Activated CD4-positive, alpha-beta T cell treated with anti-CD3 and anti-CD28 coated beads, Interleukin-2, amount 50 U/mL, for 24 hours (primary cell): ENCODE measurements at places on chromosomes 16 and 17.

DNA sequence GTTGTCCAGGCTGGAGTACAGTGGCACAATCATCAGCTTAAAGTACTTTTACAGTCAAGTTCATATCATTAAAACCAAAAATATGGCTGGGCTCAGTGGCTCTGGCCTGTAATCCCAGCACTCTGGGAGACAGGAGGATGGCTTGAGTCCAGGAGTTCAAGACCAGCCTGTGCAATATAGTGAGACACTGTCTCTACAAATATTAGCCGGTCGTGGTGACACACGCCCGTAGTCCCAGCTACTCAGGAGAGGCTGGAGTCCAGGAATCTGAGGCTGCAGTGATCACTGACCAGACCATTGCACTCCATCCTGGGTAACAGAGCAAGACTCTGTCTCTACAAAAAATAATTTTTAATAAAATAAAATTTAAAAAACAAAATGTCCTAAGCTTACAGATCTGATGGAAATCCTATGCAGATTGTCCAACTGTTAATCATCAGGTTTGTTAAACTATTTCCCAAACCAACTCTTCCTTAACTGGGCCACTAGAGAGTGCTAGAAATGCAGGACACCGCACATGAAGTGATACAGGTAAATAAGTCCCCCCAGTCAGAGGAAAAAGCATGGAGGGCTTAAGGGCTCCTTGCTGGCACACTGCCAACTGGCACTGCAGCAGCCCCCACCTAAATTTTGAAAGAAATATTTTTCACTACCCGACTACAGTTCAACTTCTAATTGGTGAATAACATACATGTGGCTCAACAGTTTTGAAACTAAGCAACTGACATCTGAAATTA lies 2.8 kb downstream of the USP22 start:
- no peak for DNase-seq

DNA sequence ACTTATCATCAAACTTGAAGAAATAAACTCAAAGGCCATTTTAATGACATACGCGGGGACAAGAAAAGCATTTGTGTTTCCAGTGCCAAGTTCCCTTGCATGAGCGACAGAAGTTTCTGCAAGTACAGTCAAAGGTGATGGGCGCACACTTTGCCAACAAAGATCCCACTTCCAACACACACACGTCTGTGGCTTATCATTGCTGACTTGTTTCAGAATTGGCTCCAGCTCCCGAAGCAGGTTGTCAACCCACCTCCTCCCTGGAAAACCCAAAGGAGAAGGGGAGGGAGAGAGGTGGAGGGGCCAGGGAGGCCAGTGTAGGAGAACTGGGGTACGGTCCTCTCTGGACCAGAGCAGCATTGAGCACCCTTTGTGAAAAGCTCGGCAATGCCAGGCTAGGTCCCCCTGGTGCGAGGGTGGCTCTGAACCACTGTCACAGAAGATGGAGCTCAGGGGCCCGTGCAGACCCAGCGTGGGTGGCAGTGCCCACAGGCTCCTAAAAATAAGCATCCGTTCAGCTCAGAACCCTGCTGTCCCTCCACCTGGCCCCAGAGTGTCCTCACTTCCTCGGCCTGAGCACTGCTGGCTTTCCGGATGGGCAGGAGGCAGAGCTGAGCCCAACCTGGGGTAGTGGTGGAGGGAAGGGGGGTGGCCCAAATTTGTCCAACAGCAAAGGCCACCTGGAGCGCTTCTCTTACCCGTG lies 33.2 kb downstream of the RBFOX3 start:
- DNase-seq = no peak

DNA sequence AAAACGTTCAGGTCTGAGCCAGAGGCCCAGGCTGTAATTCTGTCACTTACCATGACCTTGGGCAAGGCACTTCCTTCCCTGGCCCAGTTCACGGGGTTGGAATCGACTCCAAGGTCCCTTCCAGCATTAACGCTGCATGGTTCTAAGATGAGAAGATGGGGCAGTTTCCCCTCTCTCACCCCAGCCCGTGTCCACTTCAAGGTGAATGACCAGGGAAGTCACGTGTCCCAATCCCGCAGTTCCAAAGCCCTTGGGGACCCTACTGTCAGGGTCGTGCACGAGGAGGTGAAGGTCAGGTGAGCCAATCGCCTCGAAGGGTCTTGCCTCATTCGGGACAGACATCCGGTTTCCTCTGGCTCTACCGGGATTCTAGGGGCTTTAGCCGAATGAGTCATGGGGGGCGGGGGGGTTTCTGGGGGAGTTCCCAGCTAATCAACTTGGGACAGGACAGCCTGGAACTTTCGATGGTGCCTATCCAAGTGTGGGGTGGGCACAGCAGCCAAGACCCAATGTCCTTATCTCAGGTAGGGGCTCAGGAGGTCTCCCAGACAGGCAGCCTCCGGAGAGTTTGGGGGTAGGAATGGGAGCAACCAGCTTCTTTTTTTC lies 762 bp upstream of the CSF3 start:
- DNase-seq = no peak

- no peak for DNase-seq
Measured at GRCh38 chr16:47047524-47048203, 74.2 kb upstream of the DNAJA2 start.

DNA sequence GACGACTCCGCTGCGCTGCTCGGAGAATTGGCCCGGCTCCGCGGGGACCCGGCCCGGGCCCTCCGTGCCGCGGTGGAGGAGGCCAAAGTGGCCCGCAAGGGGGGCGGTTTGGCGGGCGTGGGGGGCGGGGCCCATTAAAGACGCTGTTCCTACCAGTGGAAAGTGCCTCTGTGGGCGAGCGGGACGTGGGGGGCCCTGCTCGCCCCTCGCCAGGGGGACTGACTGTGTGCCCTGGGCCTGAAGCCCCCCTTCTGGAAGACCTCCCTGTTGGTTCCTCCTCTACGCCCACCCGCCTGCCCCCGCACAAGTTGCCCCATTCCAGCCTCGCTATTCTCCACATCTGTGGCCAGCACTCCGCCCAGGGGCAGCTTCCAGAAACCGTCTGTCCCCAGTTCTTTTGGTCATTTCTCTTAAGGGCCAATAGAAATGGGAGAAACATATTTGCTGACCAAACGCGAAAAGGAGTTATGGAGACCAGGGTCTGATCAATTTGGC lies 1.9 kb upstream of the FGF11 start:
- DNase-seq = no peak

- no peak for DNase-seq
Measured at GRCh38 chr17:40514013-40514875, 12.8 kb upstream of the TNS4 start.

- no peak for DNase-seq
Measured at GRCh38 chr17:45962221-45962972, 36.7 kb upstream of the STH start.

GRCh38 chr16:31487720-31488467 lies 5.0 kb downstream of the SLC5A2 start:
- peak; percentile 36 for DNase-seq

DNA sequence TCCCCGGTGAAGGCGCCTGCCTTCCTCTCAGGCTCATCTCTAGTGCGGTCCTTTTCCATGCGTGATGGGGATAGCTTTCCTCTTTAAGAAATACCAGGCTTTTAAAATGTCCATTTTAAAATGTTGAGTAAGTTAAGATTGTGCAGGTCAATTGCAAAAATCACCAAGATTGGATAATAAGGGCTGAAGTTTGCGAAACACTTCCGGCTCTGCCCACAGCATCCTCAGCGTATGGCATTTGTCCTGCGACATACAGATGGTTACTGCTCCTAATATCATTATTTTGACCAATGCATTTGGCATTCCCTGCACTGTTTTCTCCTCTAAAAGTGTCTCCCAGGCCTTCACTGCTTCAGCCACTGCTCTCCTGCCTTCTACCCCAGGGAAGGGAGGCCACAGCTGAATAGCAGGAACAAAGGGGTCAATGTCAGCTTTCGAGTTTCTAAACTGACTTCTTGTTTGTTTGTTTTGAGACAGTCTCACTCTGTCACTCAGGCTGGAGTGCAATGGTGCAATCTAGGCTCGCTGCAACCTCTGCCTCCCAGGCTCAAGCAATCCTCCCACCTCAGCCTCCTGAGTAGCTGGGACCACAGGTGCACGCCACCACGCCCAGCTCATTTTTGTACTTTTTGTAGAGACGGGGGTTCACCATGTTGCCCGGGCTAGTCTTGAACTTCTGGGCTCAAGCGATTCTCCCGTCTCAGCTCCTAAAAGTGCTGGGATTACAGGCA lies 91.9 kb downstream of the CRISPLD2 start:
- DNase-seq = no peak

GRCh38 chr16:49472598-49472997 lies 99.0 kb downstream of the C16orf78 start:
- DNase-seq = no peak

DNA sequence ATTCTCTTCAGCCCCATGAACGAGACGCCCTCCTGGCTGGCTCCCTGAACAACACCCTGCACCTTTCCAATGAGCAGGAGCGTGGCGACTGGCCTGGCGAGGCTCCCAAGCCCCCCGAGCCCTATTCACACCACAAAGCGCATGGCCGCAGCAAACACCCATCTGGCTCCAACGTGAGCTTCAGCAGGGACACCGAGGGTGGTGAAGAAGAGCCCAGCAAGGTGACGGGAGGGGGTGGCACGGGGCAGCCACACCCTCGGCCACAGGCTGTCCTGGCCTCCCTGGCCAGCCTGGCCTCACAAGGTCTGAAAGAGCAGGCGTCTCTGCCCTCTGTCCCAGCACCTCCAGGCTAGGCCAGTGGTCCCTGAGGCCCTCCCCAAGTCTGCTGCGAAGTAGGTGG lies 23.7 kb downstream of the CASKIN2 start:
- DNase-seq = no peak

DNA sequence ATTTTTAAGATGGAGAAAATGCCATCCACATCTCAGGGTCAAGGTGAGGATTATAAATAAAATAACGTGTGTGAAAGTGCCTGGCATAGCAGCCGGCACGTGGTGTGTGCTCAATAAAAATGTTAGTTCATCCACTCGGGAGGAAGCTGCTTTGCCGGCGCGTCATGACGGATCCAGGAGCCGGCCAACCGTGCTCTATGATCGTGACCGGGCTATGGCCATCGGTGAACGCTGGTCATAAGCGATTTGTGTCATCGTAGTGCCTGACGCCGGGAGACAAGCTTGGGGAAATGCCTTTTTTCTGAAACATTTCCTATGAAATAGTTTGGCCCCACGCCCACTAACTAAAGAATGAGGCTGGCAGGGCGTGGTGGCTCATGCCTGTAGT lies 74.0 kb downstream of the CMC2 start:
- DNase-seq = no peak

- DNase-seq = no peak
Measured at GRCh38 chr17:3993493-3994220, 29.4 kb upstream of the ATP2A3 start.

DNA sequence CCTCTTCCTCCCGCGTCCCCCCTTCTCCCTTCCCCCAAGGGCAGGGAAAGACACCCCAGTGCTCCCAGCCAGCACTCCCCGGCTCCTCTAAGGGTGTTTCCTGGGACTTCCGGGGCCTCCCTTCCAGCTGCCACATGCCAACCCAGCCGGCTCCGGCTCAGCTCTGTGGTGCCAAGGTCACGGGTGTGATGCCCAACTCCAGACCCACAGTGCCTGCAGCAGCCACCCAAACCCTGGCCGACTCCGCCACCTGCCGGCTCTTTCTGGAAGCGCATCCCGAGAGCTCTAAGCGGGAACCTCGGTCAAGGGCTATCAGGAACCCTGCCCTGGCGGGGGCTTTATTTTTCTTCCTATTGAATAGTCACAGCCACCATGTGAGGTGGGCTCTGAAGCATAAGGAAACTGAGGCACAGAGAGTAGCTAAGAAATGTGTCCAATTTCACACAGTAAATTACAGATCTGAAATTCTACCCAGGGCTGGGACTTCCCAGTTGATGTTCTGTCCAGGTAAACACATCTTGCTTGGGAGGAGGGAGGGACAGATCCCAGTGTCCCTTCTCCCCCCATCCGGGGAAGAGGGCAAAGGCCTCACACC lies 3.3 kb upstream of the PPP1R1B start:
- peak; percentile 82 for DNase-seq

DNA sequence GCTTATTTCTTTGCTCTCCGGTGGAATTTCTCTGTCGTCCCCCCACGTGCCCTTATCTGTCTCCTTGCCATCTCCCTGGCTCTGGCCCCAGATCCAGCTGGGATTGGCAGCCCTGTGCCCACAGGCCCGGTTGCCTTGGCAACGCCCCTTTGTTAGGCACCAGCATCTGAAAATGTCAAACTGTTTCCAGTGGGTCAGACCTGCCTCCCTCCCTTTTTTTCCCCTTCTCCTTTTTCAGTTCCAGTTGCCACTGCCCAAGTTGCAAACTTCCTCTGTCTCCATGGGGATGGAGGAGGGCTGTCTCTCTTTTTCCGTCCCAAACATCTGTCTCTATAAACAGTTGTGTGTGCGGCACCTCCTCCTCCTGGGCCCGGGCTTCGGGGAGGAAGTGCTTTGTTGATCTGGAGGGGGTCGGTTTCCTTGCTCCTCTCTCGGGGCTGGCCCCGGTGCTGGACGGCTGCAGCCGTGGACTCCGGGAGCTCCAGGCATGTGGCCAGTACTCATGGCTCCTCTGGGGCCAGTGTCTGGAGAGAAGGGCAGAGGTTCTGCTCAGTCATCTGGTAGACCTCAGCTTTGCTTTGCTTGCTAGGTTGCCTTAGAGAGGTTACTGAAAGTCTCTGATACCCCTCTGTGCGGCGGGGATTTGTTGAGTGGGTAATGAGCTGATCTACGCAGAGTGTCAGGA lies 35.3 kb downstream of the SOCS3 start:
- DNase-seq = no peak

- peak; percentile 15 for DNase-seq
Measured at GRCh38 chr16:3983081-3983520, 102.6 kb upstream of the CREBBP start.

DNA sequence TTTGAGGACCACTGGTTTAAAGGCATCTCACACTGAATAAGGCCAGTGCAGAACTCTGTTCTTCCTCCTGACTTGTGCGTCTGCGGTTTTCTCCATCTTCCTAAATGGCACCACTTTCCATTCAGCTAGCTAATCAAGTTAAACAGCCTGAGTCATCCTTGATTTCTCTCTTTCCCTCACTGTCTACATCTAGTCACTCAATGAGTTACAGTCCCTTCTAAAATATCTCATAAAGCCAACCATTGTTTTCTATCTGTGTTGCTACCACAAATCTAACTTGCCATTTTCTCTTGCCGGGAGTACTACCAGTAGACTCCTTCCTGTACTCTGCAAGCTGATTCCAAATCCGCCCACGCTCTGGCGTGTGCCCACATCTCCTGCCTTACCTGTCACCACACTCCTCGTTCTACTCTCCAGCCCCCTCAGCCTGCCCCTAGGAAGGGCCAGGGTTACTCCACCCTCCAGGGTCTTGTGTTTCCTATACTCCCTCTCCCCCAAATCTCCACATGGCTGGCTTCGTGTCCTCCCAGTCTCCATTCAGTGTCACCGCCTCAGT lies 324.5 kb downstream of the SNX29 start:
- DNase-seq = no peak

DNA sequence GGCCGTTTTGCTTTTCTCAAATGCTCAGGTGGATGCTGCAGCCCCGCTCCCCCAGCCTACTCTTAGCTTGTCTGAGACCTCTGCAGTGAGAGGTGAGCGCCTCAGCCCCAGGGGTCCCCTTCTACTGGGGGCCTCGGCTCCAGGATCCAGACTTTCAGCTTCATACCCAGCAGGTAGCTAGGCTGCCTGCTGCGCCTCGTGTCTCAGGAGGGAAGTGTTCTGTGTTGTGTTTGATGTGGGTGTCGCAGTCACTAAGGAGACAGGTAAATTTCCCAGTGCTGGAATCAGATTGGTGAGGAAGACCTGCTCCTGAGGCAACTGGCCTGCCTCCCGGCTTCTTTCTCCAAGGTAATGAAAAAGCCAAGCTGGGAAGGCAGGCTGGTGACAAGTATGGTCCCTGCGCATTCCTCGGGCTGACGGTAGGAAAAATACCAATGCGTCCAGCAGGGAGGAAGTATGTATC lies 604.0 kb upstream of the SALL1 start:
- no peak for DNase-seq

- DNase-seq = no peak
Measured at GRCh38 chr16:46922239-46922638, 38.1 kb downstream of the GPT2 start.

- DNase-seq = no peak
Measured at GRCh38 chr16:26643519-26643918, 423.2 kb upstream of the C16orf82 start.
